ENCODE measurements at places on chromosomes 2 and 18.

GRCh38 chr2:189570570-189571031 is 10.0 kb downstream of the SLC40A1 start:
- peak; percentile 43 for DNase-seq

GRCh38 chr2:118980022-118980421 is 38.0 kb downstream of the MARCO start:
- no peak for DNase-seq

DNA sequence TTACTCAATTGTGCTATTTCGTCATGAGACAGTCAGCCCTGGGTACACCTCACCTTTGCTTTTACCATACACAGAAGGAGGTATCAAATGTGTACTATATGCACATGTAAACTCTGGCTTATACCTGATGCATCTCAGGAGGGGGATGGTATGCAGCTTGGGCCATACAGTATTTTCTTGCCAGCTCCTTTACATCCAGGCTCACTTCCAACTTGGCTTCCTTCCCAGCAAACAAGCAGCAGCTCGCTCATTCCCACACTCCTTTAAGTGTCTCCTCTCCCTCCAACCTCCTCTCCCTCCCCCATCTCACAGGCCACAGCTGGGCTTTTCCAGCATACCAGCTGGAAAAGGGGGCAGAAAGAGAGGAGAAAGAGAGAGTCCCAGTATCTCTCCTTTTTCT is 9.6 kb downstream of the MARCHF4 start:
- peak; percentile 69 for DNase-seq

- no peak for DNase-seq
These were observed 81.2 kb upstream of the SNTG2 start for GRCh38 chr2:869357-869871.

GRCh38 chr2:183903026-183903425 is 695.3 kb upstream of the ZNF804A start:
- DNase-seq: no peak

- peak; percentile 82 for DNase-seq
These were observed 47.3 kb upstream of the NDUFV2 start for GRCh38 chr18:9055185-9055584.

- no peak for DNase-seq
These were observed 63.1 kb upstream of the NOL4 start for GRCh38 chr18:34287825-34288224.

GRCh38 chr2:23606968-23607367 is 222.0 kb downstream of the KLHL29 start:
- DNase-seq: peak; percentile 74

- DNase-seq: no peak
These were observed 758 bp downstream of the RIF1 start for GRCh38 chr2:151410485-151410834.

GRCh38 chr18:46497129-46497528 is 159.9 kb downstream of the LOXHD1 start:
- DNase-seq: peak; percentile 13

DNA sequence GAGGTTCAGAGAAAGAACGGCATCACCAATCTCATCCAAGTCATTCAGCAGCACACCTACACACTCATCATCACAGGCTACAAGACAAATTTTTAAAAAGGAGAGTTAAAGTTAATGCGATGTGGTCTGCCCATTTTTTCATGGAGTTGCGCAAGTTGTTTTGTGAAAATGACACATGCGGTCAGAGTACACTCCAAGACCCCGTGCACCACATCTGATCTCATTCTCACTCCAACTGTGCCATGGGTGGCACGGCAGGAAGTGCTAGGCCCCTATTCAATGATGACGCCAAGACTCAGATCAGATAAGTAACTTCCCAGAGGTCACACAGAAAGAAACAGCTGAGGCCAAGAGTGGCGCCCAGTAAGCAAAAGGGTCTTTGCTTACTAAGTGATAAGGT is 119.8 kb downstream of the LAMA1 start:
- DNase-seq: peak; percentile 15

DNA sequence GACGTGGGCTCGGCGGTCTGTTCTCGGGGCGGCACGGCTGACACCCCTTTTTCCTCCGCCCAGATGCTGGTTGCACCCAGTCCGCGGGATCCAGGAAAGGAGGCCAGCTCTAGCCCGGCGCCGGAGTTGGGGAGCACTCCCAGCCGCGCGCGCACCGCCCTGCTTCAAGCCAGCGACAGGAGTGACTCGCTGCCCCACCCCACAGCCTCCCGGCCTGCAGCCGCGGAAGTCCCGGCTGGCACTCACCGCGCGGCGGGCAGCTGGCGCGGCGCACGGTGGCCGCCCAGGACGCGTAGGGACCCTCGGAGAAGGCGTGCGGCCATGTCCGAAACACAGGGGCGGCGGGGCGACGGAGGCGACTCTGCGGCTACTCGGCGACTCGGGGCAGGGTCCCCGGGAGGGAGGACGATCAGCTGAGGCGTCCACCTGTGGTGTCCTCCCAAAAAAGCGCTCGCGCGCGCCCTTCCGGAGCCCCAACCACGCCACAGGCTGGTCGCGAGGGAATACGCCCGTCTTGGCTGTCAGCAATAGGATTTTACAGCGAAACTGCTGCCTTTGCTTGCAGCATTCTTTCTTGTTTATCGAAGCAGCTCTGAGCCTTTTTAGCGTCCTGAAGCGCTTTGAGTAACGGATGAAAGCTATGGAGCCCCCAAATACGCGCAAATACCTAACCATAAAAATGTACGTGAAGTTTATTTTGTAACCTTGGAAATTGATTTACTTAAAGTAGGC is at the start of gene ACADL:
TSS of gene ACADL (minus strand) at position 507 of the 732 bp plus-strand sequence. CDS start at position 323, 184 bp downstream.
- peak; percentile 52 for DNase-seq

DNA sequence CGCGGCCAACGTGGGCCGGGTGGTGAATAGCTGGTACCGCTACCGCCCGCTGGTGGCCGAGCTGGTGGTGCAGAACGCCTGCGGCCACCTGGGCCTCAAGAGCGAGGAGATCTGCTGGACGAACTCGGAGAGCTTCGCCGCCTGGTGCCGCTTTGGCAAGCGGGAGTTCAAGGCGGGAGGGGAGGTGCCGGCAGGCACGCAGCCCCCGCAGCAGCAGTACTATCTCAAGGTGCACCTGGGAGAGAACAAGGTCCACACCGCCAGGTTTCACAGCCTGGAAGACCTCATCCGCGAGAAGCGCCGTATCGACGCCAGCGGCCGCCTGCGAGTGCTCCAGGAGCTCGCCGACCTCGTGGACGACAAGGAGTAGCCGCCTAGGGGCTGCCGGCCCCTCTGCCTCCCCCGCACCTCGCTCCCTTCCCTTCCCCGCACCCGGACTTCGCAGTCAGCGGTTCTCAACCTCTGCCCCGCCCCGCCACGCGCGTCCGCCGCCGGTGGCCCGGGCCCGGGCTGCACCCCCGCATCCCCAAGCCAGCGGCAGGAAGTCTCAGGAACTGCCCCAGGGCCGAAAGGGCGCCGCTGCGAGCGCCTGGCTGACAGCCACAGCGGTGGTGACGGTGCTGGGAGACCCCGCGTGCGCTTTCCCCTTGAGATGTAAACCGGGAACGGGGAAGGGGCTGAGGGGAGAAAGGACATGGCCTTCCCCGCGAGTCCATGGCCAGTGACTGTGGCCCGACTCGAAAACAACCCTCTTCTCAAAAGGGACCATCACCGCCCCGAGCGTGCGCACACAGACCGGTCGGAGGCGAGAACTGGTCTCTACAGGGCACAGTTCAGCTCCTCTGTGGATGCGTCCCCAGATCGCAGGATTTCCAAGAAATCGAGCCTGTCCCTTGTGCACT is 2.2 kb downstream of the LRATD1 start:
- DNase-seq: peak; percentile 92

DNA sequence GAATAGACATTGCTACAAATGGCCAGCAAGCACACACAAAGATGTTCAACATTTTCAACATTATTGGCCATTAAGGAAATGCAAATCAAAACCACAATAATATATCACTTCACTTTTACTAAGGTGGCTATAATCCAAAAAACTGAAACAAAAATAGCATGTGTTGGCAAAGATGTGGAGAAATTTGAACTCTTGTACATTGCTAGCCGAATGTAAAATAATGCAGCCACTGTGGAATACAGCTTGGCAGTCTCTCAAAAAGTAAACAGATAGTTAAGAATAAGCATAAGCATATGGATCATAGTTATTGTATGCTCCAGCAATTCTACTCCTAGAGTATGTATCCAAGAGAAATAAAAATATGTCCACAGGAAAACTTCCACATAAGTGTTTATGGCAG is 192.5 kb downstream of the EN1 start:
- DNase-seq: no peak

GRCh38 chr2:140895378-140895777 is 1235.4 kb downstream of the LRP1B start:
- DNase-seq: no peak

- DNase-seq: no peak
These were observed 309.2 kb upstream of the TCF4 start for GRCh38 chr18:55897091-55897689.

DNA sequence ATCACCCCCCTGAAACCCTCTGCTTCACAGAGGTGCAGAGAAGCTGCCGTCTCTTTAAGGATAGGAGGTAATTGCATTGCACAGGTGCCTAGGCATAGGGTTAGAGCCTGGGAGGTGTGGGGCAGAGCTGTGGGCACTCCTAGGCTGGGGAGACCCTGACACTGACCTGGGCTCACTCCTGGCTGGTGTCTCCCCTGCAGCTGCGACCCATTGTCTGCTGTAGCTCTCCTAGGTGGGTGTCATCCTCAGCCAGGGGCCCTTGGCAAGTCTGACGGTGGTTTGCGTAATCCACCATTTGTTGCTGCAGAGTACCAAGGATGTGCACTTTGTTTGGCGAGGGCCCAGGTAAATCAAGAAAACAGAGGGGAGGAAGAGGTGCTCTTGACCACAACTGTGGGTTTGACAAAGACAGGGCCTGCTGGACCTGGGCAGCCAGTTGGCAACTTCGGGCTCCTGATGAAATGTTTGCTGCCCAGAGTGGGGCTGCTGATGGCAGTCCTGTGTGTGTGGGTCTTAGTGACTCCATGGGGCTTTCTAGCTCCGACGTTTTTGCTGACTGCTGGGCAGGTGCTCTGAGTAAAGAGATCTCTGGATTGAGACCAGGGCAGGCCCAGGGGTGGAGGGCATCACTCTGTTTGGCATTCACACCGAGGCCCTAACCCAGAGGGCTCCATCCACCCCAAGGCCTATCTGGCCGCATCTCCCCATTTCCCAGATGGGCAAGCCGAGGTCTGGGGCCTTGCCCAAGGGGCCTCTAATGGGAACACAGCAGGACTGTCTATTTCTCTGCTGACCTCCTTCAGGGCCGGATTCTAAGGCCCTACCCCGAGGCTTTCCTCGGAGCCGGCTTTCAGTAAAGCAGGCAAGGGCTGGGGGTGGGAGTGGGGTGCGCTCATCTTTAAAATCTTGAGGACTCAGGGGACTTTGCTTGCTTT is 67.7 kb downstream of the EDAR start:
- no peak for DNase-seq

GRCh38 chr2:152649997-152650396 is 67.3 kb downstream of the PRPF40A start:
- no peak for DNase-seq

GRCh38 chr2:235232449-235233433 is 261.1 kb upstream of the AGAP1 start:
- DNase-seq: no peak

- no peak for DNase-seq
These were observed 71.3 kb upstream of the FN1 start for GRCh38 chr2:215507136-215507535.

GRCh38 chr2:202100176-202100575 is 27.1 kb downstream of the KIAA2012 start:
- DNase-seq: no peak

DNA sequence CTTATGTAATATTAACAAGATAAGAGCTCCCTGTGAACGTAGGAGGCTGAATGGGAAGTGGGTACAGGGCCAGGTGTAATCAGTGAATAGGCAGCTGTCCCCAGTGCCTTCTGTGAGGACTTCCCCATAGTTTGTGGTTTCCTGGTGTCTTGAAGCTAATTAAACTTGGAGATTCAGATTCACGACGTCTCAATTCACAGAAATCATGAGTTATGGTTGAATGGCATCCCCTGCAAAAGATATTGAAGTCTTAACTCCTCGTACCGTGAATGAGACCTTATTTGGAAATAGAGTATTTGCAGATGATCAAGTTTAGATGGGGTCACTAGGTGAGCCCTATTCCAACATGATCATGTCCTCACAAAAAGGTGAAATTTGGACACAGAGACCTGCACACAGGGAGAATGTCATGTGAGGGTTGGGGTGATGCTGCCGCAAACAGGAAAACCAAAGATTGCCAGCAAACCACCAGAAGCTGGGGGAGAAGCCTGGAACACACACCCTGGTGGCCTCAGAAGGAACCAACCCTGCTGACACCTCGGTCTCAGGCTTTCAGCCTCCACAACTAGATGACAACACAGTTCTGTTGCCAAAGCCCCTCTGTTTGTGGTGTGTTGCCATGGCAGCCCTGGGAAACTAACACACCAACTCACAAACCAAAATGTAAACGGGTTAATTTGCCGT is 13.2 kb downstream of the ARL4C start:
- no peak for DNase-seq

DNA sequence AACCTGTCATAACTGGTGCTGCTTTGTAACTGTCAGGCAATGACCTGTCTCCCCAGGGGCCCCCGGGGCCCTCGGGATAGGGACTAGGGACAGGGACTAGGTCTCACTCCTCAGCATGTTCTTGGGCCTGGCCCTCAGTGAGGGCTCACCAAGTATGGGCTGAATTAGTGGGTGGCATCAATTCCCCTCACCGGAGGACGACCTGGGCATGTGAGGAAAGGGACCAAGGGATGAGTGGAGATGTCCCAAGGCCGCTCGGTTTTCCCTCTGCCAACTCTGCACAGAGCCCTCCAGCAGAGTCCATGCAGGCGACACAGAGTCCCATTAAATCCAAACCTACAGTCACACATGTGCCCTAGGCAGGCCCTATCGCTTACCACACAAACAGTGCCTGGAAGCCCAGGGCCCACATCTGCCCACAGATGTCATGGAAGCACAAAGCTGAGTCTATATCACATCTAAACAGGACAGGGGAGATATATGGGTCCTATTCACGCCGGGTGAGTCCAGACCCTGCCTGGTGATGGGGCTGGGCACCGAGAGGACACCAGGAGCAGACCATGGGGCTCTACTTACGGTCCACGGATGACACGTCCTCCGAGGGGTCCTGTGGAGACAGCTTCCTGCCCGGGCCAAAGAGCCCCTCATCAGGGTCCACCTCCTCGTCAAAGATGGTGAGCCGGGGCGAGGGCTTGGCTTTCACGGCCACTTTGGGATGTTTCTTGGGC is 26.6 kb downstream of the HS1BP3 start:
- no peak for DNase-seq

GRCh38 chr2:107025869-107026380 is 140.0 kb upstream of the ST6GAL2 start:
- DNase-seq: peak; percentile 51

Measured in foreskin fibroblast (primary cell).